ENCODE measurements at places on chromosomes 1 and 21. TPM values are rescaled to one million over a fixed set of nuclear protein-coding genes. Genes with fewer than 3 reads are reported as not detected.

GRCh38 chr1:237032029-237032428, 10.0 kb upstream of the RYR2 start:
- DNase-seq: peak; percentile 51

- DNase-seq: no peak
Observed at GRCh38 chr1:230049731-230050130, 17.3 kb upstream of the GALNT2 start.

GRCh38 chr1:65157546-65157941, 9.5 kb downstream of the AK4 start:
- no peak for DNase-seq

NCMAP gene
- not detected for total RNA-seq

DNA sequence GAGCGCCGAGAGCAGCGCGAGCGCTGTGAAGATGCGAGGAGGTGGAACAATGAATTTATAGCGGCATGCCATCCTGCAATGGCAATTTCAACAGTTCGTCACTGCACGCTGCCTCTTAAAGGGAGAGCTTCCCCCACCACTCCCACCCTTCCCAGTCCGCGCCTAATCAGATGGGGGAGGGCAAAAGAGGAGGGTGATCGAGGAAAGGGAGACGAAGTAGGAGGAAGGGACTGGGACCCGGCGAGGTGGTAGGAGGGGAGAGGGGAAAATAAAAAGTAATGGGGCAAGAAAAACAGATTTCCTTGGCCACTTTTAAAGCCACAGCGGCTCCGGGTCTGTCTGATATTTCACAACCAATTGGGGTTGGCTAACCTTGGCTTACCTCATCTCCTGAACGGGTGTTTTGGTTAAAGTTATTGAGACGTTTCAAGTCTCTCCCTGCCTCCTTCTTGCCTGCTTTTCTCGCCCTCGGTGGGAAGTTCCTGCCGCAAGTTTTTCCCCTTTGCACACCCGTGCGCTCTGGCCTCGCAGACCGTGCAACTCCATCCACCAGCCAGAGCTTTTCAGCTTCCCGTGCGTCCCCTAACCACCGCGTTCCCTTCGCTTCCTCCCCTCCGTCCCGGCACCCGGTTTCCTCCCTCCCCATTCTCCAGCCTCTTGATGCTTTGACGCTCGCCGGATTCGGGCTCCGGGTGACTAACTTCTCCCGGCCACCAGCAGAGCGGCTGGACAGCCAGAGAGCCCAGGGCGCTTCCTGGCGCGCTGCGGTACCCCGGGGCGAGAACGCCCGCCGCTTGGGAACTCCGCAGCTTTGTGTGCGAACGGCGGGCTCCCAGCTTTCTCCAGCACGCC, at the start of gene ADAMTS5:
ADAMTS5 (minus strand) TSS at position 27 of the 852 bp plus-strand sequence. CDS start 697 bp downstream, outside the sequence.
- DNase-seq: peak; percentile 82

DNA sequence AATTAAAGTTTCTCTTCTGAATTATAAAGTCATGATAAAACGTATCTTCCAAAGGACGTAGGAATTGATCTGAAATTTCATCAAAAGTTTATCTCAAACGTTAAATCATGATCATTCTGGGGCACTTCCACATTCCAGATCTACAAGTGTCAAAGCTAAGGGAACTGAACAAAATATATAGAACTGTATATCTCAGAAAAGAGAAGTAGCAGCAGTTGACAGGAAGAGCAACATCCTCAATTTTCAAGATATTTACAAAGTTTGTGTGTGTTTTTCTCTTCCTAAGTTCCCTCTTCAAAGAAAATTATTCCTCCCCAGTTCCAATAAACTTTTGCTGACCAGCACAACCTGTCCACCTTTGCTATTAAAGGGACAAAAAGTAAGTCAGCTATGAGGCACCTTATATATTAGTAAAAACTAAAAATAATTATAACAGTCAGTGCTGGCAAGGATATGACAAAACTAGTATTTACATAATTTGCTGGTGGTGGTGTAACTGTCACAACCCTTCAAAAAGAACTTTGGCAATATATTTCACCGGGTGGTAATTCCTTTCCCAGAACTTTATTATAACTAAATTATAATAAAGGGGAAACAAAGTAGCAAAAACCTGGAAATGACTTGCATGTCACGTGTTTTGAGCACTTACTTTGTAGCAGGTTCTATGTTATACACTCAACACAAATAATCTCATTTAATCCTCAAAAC, 38.5 kb upstream of the EYA3 start:
- no peak for DNase-seq

DNA sequence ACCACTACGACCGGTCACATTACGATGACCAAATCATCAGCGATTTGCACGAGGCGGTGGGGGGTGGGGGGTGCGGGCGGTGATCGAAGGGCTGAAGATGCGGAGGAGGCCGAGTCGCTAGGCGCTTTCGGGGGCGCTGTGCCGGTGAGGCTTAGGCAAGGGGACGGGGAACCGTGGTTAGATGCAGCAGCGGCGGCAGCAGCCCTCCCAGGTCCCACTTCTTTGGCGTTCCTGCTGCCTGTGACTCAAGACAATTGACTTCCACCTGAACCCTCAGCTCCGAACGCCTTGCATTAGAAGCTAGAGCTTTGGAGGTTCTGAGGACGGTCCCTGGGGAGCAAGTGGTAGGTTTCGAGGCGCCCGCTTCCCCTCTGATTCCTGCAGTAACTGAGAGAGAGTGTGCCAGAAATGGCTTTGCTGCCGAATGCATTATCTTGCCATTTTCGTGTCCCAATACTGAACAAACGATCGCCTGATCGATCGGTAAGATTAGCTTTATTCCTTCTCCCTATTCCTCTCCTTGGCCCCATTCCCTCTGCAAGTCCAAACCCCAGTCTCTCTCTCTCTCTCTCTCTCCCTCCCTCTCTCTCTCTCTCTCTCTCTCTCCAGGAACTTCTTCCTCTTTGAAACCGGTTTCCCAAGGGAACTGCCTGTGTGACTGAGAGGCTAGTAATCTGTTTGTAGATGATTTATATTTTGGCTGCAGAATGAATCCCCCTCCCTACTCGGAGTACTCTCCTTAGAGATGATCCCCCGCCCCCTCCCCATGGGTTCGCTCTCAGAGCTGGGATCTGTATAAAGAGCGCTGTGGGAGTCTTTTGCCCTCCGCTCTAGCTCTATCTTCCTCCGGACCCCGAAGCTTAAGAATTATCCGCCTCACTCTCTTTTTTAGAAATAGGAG, 735 bp upstream of the BRINP3 start:
- peak; percentile 40 for DNase-seq

- DNase-seq: no peak
Observed at GRCh38 chr1:201715351-201715750, 113.6 kb upstream of the IPO9 start.

BRINP2 gene
- 0.69 TPM for total RNA-seq

GRCh38 chr1:118136187-118136941, 48.7 kb downstream of the SPAG17 start:
- DNase-seq: peak; percentile 89

DNA sequence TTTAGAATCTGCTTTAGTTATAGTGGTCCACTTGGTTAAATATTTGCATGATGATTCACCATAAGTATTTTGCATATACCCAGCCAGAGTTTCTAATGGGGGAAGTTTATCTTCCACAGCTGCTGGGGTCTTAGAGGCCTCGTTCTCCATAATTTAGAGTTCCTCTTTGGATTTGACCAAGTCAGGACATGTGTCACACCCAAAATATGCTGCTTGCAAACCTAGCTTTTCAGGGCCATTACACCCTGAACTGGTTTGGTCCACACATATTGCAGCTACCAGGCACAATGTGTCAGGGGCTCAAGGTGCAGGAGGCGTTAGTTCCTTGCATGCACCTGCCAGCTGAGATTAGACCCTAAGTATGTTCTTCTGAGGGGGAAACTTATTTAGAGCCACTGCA, 17.1 kb upstream of the FMO4 start:
- DNase-seq: no peak
